ENCODE measurements at places on chromosomes 6 and 20.

GRCh38 chr6:136031982-136032381 lies 180.5 kb downstream of the PDE7B start:
- DNase-seq, result no peak

GRCh38 chr6:38192487-38192886 lies 373.0 kb downstream of the ZFAND3 start:
- DNase-seq, result no peak

- DNase-seq, result no peak
Measured at GRCh38 chr6:76351275-76351674, 278.8 kb upstream of the IMPG1 start.

- DNase-seq, result no peak
Measured at GRCh38 chr6:131654326-131654725, 17.2 kb downstream of the ENPP3 start.

DNA sequence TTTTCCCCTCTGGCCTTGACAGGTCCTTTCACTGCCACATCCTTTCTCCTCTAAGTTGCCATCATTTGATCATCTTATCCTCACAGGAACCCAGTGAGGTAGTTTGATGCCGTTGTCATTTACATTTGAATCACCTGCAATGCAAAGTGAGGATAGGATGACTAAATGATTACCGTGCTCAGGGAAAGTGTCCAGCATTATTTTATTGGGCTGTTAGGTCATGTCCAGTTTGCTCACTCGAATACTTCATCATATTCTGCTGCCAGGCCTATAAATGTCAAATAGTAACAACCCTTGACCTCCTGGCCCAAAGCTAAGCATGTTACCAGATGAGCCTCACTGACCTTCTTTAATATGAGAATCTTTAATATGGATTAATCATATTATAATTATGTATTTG lies 1068.7 kb upstream of the FLRT3 start:
- DNase-seq, result no peak

GRCh38 chr20:20261159-20261558 lies 106.7 kb upstream of the INSM1 start:
- no peak for DNase-seq

DNA sequence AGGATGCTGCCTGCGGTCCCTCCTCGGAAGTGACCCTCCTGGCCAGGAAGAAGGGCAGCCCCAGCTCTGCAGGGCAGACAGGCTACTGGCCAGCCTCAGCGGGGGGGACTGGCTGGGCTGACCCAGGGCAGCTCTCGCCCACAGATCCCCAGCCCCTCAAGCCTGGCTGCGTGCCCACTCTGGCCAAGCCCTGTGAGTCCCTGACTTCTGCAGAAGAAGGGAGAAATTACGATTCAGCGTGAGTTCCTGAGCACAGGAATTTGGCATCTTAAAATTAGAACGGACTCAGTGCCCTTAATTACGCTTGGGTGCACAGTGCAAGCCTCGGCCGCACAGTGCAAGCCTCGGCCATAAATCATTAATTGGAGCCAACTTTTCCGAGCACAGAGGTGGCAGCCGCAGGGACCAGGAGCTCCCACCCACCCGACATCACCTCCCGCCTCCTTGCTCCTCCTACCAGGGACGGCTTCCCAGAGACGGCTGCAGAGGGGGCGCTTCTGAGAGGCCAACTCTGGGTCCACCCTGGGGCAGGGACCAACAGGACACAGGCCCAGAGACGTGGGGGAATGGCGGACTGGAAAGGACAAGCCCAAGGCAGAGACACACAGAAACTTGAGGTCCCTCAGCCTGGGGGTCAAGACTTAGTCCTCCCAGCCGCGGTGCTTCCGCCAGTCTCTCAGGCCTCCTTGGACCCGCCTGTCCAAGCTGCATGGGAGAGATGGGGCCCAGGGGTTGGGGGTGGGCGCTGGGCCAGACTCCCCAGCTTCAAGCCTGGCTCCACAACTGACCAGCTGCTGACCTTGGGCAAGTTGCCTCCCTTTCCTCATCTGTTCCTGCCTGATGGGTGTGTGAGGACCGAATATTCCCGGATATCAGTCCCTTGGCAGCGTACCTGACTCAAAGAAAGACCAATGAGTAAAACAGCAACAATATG lies 165.4 kb downstream of the TAF4 start:
- DNase-seq, result no peak

GRCh38 chr6:104162036-104162669 lies 697.6 kb downstream of the HACE1 start:
- no peak for DNase-seq

GRCh38 chr6:3781504-3781903 lies 30.0 kb upstream of the PXDC1 start:
- no peak for DNase-seq

DNA sequence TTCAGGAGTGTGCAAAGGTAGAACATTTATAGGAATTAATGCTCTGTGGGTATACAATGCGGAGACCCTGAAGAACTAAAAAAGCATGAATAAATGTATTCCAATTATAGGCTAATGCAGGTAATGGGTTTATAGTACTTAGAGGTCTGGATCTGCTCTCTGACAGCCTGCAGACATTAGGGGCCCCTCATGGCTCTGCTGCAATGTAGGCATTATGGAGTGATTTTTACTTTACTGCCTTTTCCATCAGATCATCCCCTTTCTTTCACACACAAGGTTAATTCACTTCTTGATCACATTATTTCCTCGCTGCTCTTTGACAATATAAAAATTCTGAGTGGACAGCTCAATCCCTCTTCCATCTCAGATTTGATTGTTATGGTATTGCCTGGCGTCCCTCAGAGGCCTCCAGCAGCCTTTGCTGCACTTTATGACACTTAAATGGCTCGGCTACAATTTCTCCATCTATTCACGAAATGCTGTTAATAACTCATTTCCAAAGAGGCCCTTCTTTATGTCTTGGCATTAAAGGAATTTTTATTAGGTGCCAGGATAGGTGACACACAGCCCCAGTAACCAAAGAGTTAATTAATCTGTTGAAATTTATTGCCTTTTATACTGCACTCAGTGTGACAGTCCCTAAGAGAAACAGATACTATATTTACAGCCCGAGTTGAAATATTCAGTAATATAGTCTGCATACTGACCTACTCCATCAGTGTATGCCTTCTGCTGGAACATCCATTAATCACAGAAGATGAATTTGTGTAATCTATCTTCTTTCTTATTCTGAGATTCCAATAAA lies 33.4 kb upstream of the SLC35B3 start:
- DNase-seq, result no peak

DNA sequence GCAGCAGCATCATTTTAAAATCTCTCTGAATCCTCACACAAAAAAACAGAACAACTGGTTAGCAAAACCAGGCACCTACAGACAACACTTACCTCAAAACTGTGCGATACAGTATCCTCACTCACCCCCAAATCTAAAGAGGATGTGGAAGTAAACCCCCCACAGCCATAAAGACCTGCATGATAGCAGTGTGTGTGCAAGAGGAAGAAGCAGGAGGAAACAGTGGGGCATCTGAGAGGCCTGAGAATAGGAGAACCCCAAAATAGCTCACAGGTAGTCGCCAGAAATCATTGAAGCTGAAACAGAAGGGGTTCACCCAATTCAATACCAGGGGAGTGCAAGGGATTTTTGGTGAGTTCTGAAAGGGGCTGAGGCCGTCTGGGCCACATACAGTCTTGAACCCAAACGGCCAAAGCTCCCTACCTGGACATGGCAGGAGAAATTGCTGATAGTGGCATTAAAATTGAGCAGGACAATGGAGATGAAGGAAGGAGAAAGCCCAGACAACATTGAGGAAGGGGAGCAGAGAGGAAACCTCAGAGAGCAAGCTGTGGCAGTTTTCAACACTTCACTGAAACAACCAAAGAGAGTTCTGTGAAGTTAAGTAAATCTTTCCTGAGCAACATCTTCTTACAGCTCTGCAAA lies 129.7 kb downstream of the FIG4 start:
- DNase-seq, result no peak

DNA sequence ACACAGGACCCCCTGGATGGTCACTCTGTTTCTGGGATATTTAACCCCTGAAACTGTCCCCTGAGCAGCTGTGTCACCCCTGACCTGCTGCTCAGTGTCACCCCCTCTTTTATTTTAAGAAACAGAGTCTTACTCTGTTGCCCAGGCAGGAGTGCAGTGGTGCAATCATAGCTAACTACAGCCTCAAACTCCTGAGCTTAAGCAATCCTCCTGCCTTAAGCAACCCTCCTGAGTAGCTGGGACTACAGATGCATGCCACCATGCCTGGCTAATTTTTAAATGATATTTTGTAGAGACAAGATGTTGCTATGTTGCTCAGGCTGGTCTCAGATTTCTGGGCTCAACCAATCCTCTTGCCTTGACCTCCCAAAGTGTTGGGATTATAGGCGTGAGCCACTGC lies 21.5 kb upstream of the GTSF1L start:
- DNase-seq, result no peak

Measured in stimulated activated CD4-positive, alpha-beta T cell treated with anti-CD3 and anti-CD28 coated beads, Interleukin-12 subunit alpha, Interleukin-12 subunit beta, amount 100 ng/mL, for 4 hours (primary cell).